ENCODE measurements at places on chromosomes 5 and 9.

DNA sequence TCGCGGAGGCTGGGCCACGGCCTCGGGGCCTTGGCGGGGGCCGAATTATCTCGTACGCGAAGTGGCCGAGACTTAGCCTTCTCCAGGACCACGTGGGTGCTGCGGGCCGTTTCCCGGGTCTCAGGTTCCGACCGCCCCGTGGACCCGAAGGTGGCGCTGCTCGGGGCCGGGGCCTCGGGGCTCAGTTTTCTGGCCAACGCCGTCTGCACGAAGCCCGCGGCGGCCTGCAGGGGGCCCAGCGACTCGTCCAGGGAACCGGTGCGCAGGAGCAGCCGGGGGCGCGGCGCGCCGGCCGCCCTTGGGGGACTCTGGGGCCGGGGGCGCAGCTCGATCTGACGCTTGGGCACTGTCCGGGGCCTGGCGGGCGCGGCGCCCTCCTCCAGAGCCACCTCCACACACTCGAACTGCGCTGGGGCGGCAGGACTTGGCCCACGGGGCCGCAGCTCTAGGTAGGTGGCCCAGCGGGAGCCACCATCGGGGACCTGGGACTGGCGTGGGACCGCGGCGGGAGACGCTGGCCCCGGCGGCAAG is 716 bp downstream of the PROB1 start:
- DNase-seq = peak; percentile 38

- no peak for DNase-seq
Observed at GRCh38 chr5:103224894-103225246, 33.7 kb upstream of the MACIR start.

DNA sequence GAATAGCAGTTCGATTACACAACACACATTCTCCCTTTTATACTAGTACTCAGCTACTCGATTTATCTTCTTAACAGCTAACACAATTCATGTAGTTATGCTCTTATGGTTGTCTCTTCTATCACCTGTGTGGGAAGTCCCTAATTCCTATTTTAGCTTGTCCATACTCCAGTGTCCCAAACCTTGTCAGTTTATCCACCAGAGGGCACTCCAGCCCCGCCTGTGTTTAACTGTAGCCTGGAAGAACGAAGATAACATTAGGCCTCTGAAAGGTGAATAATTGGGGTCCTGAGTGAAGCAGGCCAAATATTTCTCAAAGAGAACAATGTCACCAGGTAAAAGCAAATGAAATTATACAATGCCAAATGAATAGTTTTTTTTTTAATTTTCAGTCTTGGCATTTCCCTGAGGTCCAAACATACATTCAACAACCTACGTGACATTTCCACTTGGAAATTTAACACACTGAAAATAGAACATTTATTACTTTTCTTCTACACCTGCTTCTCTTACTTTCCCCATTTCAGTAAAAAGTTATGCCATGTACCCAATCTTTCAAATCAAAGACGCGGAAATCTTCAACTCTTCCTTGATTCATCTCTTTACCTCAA is 560.7 kb downstream of the HTR1A start:
- no peak for DNase-seq

- DNase-seq = no peak
Observed at GRCh38 chr9:77475641-77476473, 172.3 kb downstream of the GNA14 start.
